Fibroblast of lung (primary cell): ENCODE measurements at places on chromosomes 3 and 15. TPM values are rescaled to one million over a fixed set of nuclear protein-coding genes. Genes with fewer than 3 reads are reported as not detected.
A peak's percentile ranks its signal among the peaks of the same experiment; 100 is the strongest.

DNA sequence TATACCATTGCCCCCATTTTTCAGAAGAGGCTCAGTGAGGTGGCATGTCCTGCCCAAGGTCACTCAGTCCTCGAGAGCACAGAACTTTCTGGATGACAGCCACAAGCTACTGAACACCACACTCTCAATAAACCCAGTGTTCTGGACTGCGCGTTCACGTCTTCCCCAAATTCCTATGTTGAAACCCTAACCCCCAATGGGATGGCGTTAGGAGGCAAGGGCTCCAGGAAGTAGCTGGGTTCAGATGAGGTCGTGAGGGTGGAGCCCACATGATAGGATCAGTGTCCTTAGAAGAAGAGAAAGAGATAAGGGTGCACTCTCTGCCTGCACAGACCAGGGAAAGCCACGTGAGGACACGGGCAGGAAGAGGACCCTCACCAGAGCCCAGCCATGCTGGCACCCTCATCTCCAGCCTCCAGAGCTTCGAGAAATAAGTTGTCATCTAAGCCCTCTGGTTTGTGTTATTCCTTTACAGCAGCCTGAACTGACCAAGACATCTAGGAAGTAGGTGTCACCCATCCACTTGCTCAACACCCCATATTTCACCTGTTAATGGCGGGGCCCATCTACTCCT is 324.0 kb downstream of the UACA start:
- no peak overlapping the region for H3K4me3 ChIP-seq
- DNase-seq: no peak
- H3K4me1 ChIP-seq: no peaks in the 10 kb centered on the region
- H3K27ac ChIP-seq: no peak overlapping the region
- no peaks in the 10 kb centered on the region for H3K36me3 ChIP-seq
- H3K27me3 ChIP-seq: peaks cover 31% of the 10 kb centered on the region

DNA sequence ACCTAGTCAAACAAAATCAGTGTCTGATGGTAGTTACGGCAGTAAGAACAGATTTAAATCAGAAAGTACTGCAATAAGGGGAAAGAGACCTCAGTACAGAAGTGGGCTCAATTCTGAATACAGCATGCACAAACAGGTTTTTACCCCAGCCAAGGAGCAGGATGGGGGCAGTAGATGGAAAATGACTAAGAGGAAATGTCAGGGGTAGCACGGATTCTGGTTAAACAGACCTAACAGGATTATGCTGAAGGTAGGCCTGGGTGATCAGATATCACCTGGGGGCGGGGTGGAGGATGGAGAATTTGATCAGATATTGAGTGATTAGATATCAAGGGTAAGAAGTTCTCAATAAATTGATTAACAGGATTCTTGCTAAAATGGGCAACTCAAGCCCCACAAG is 19.0 kb downstream of the MESD start:
- H3K36me3 ChIP-seq: no peaks in the 10 kb centered on the region
- H3K27ac ChIP-seq: no peak overlapping the region
- peaks cover 3% of the 10 kb centered on the region for H3K4me1 ChIP-seq

The LRTM1 gene
- 0.43 TPM in 1 of 2 replicates, not detected in the other for polyA plus RNA-seq

The TCF12 gene
- polyA plus RNA-seq: 105 and 309 TPM in 2 replicates

DNA sequence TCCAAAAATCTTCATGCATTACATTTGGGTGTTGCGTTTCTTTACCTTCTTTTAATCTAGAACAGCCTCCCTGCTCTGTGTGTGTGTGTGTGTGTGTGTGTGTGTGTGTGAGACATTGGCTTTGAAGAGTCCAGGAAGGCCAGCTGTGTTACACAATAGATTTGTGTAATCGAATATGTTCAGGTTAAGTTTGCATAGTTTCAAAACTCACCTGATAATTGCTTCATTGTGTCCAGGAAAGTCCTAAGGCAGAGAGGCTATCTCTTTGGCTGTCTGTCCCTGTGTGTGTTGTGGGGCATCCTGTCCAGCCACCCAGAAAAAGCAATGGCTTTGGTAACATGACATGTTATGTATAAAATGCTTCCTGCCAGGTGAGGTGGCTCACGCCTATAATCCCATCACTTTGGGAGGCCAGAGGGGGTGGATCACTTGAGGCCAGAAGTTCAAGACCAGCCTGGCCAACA is 37.5 kb downstream of the ZNF710 start:
- H3K4me1 ChIP-seq: peaks cover 32% of the 10 kb centered on the region
- H3K4me3 ChIP-seq: no peak overlapping the region
- H3K27me3 ChIP-seq: no peaks in the 10 kb centered on the region

DNA sequence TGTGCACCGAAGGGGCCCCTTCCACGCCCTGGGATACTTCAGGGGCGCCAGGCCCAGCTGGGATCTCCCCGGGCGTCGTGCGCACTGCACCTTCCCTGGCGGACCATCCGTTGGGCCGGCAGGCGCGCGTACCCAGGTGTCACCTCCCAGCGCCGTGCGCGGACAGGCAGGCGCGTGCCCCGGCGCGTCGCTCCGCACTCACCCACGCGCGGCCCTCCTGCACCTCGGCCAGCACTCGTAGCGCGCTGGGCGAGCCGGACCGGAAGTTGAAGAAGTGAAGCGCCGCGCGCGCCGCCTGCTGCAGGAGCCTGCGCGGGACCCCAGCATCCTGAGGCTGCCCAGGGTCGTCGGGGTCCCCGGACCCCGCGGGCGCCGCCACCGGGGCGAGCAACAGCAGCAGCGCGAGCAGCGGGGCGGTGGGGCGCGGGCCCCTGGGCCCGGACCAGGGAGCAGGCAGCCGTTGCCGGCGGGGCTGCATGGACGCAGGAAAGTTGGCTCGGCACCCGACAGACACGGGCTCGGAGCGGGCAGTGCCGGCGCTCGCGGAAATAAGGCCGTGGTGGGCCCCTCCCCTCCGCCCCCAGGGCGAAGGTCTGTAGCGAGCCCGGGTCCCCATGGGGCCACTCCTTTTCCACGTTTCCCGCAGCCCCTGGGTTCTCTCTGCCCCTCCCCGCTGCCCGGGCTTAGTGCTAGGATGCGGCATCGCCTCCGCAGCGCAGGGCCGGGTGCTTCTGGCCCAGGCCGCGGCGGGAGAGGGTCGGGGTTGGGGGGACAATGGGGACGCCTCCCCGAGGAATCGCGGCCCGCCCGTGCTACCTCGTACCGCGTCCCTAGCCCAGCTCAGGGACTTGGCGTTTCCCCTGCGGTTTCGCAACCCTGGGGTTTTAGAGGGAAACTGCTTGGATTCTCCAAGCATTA is at the start of gene RARRES1:
Gene RARRES1 (minus strand): TSS at position 520 of the 918 bp plus-strand sequence. CDS start 42 bp downstream, at position 478.
- no peaks in the 10 kb centered on the region for H3K27me3 ChIP-seq
- peak; percentile 71 for DNase-seq
- peak within 1 kb of the TSS; percentile 57 for H3K27ac ChIP-seq
